Hepatocyte (in vitro differentiated cells): ENCODE measurements at places on chromosomes 6 and 20. TPM values are rescaled to one million over a fixed set of nuclear protein-coding genes. Genes with fewer than 3 reads are reported as not detected.

The DOP1A gene
- 33.6 and 34.5 TPM in 2 replicates for total RNA-seq

GRCh38 chr20:61331543-61331942 is 79.5 kb downstream of the CDH4 start:
- DNase-seq, result peak; percentile 45
- H3K36me3 ChIP-seq, result no peaks in the 10 kb centered on the region
- H3K4me1 ChIP-seq, result no peaks in the 10 kb centered on the region
- H3K27ac ChIP-seq, result no peak overlapping the region
- H3K27me3 ChIP-seq, result peaks cover under 1% of the 10 kb centered on the region
- H3K4me3 ChIP-seq, result no peak overlapping the region

The PAQR8 gene
- 34.0 and 36.9 TPM in 2 replicates for total RNA-seq

The GSTA3 gene
- total RNA-seq, result not detected in 2 replicates

The VSX1 gene
- not detected in 2 replicates for total RNA-seq

The GJA1 gene
- total RNA-seq, result 248 and 266 TPM in 2 replicates

The C6orf15 gene
- not detected in 2 replicates for total RNA-seq

- no peak overlapping the region for H3K27ac ChIP-seq
- no peak for DNase-seq
- H3K4me3 ChIP-seq, result no peak overlapping the region
Observed at GRCh38 chr6:44806656-44807055, 419.1 kb downstream of the CDC5L start.

DNA sequence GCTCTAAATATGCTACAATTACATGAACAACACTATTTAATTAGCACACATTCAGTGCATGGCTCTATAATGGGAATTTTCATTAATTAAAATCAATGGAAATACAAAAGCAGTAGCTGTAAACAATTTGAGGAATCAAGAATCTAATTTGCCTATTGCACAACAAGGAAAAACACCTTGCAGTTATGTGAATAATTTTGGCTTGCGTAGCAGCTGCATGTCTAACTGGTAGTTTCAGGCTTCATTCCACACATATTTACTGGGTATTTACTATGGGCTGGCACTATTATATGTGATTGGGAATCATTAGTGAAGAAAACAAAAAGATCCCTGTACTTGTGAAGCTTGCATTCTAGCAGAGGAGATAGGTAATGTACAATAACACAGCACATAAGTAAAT is 26.4 kb downstream of the KIF6 start:
- H3K36me3 ChIP-seq, result no peaks in the 10 kb centered on the region
- DNase-seq, result no peak
- H3K27me3 ChIP-seq, result no peaks in the 10 kb centered on the region
- H3K4me3 ChIP-seq, result no peak overlapping the region

The OPRL1 gene
- total RNA-seq, result 1.1 and 1.5 TPM in 2 replicates

DNA sequence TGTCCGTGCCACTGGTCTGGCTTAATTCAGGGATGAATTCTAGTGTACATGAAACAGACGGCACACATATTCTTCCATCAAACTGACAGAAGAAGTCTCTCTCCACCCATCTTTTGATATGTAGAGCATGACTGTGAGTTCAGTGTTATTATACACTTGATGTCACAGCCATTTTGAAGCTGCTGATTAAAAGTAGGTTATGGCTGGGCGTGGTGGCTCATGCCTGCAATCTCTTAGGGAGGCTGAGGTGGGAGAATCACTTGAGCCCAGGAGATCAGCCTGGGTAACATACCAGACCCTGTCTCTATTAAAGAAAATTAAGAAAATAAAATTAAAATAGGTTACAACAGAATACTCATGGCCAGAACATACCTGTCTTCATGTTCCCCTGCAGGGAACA is 20.7 kb downstream of the C6orf15 start:
- no peaks in the 10 kb centered on the region for H3K36me3 ChIP-seq
- H3K27ac ChIP-seq, result no peak overlapping the region
- DNase-seq, result no peak
- H3K27me3 ChIP-seq, result no peaks in the 10 kb centered on the region
- peaks cover 8% of the 10 kb centered on the region for H3K4me1 ChIP-seq
- H3K4me3 ChIP-seq, result no peak overlapping the region

The SALL4 gene
- total RNA-seq, result 12.7 and 14.9 TPM in 2 replicates

DNA sequence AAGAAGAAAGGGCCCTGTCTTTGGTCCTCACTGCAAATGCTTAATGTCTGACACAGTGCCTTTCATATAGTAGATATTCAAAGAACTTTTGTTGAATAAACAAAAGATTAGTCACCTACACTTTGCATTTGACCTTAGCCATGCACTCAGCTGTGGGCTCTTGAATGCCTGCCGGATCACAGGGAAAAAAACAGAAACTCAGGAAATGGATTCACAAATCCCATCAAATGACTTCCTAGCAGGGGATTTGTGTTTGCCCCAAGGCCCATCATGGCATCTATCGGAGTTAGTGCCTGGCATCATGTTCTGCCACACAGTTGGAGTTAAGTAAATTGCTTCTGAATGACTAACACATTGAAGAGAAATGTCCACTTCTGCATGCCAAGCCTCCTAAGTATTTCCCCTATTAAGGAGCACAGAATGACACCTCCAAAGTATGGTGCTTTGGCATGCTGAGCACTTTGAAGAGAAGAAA is 72.3 kb upstream of the DST start:
- peak overlapping the region; percentile 80 for H3K27ac ChIP-seq
- no peak overlapping the region for H3K4me3 ChIP-seq
- H3K27me3 ChIP-seq, result no peaks in the 10 kb centered on the region
- peaks cover 22% of the 10 kb centered on the region for H3K4me1 ChIP-seq
- DNase-seq, result no peak

GRCh38 chr6:109465772-109466171 is 10.2 kb upstream of the MICAL1 start:
- DNase-seq, result no peak
- H3K27me3 ChIP-seq, result no peaks in the 10 kb centered on the region
- H3K4me3 ChIP-seq, result no peak overlapping the region
- H3K27ac ChIP-seq, result peak overlapping the region; percentile 67

DNA sequence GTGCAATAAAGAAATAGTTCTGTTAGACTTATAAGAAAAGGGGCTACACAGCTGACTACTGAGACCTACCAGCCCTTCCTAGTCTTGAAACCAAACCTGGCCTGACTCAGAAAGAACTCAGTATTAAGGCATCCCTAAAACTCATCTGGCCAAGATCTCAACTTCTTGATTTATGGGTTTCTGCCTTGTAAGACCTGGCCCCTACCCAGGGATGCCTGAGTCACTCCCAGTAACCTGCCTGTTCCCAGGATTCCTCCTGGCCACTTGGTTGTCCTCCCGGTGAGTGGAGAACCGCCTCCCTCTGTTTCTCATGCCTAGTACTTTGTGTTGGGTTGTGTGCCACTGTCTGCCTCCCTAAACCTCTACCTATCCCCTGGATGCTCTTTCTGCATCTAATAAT is 189.4 kb upstream of the PREP start:
- H3K36me3 ChIP-seq, result no peaks in the 10 kb centered on the region
- H3K27ac ChIP-seq, result no peak overlapping the region
- H3K4me3 ChIP-seq, result no peak overlapping the region
- no peak for DNase-seq
- peaks cover 8% of the 10 kb centered on the region for H3K4me1 ChIP-seq

The C6orf58 gene
- total RNA-seq, result 0.12 TPM in 1 of 2 replicates, not detected in the other

The RBM39 gene
- 334 and 423 TPM in 2 replicates for total RNA-seq

GRCh38 chr6:125020385-125020784 is 58.1 kb downstream of the RNF217 start:
- no peak overlapping the region for H3K27ac ChIP-seq
- H3K36me3 ChIP-seq, result no peaks in the 10 kb centered on the region
- no peaks in the 10 kb centered on the region for H3K4me1 ChIP-seq
- H3K4me3 ChIP-seq, result no peak overlapping the region

The GSTA2 gene
- 402 and 441 TPM in 2 replicates for total RNA-seq

The CALHM6 gene
- 0.83 TPM in 1 of 2 replicates, not detected in the other for total RNA-seq

GRCh38 chr20:41308290-41308711 is 9.2 kb downstream of the ZHX3 start:
- peaks cover 14% of the 10 kb centered on the region for H3K4me1 ChIP-seq
- H3K36me3 ChIP-seq, result no peaks in the 10 kb centered on the region
- peak overlapping the region; percentile 86 for H3K27ac ChIP-seq

- no peak overlapping the region for H3K27ac ChIP-seq
- DNase-seq, result no peak
- H3K4me1 ChIP-seq, result no peaks in the 10 kb centered on the region
- no peaks in the 10 kb centered on the region for H3K27me3 ChIP-seq
Observed at GRCh38 chr6:31386977-31387376, 16.4 kb upstream of the MICA start.

GRCh38 chr6:47009583-47009982 is 32.5 kb downstream of the ADGRF1 start:
- no peak overlapping the region for H3K27ac ChIP-seq
- no peaks in the 10 kb centered on the region for H3K36me3 ChIP-seq
- no peaks in the 10 kb centered on the region for H3K27me3 ChIP-seq
- no peaks in the 10 kb centered on the region for H3K4me1 ChIP-seq
- H3K4me3 ChIP-seq, result no peak overlapping the region

The PXT1 gene
- total RNA-seq, result not detected in 2 replicates

GRCh38 chr6:3431994-3432393 is 24.9 kb downstream of the SLC22A23 start:
- DNase-seq, result no peak
- H3K4me1 ChIP-seq, result no peaks in the 10 kb centered on the region
- H3K4me3 ChIP-seq, result no peak overlapping the region
- H3K36me3 ChIP-seq, result no peaks in the 10 kb centered on the region
- no peaks in the 10 kb centered on the region for H3K27me3 ChIP-seq
- no peak overlapping the region for H3K27ac ChIP-seq

DNA sequence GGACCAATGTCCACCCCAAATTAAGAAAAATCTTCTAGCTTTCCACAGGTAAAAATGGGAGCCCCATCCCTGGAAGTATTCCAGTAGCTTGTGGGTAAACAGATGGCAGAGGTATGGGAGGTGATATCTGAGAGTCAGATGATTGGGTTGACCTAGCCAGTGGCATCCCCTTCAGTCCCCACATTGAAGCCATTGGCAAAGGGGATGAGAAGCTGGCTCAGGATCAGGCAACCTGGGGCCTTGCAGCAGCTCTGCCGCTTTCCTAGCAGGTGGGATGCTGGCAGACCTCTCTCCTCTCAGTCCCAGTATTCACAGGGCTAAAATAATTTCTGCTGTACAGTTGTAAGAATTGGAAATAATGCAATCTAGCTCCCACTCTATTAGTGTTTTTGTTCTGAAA is 108.9 kb upstream of the KCNG1 start:
- no peak for DNase-seq
- no peak overlapping the region for H3K27ac ChIP-seq
- H3K27me3 ChIP-seq, result no peaks in the 10 kb centered on the region

- H3K36me3 ChIP-seq, result no peaks in the 10 kb centered on the region
- H3K4me1 ChIP-seq, result no peaks in the 10 kb centered on the region
- DNase-seq, result no peak
- H3K4me3 ChIP-seq, result no peak overlapping the region
- H3K27me3 ChIP-seq, result no peaks in the 10 kb centered on the region
Observed at GRCh38 chr20:37948956-37949355, 46.0 kb downstream of the VSTM2L start.

DNA sequence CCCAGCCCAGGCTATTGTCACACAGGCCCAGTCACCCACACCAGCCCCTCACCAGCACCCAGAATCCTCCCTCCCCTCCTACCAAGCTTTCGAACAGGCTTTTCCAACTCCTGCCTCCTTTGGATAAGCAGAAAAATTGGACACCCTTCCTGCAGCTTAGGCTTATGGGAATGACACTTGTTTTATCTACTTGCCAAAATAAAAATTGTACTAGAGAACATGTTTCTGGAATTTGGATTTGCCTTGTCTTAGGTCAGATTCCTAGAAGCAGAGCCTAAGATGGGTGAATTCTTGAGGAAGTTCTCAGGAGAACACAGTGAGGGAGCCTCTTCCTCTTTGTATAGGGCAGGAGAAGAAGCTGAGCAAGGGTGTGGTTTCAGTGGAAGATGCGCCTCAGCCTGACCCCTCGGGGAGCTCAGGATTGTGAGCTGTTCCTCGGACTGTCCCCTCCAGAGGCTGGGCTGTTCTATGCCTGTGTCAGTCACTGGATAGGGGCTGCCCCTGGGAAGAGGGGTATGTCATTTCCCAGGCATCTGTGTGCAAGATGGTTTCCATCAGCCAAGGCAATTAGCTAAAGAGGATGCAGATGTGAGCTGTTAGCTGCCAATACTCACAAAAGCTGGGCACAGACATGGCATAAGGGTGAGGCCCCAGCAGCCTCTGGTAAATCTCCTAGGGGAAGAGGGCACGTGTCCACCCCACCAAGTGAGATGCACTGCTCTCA is 33.9 kb downstream of the ITPR3 start:
- no peak for DNase-seq
- H3K27me3 ChIP-seq, result no peaks in the 10 kb centered on the region
- no peak overlapping the region for H3K27ac ChIP-seq
- no peaks in the 10 kb centered on the region for H3K4me1 ChIP-seq
- no peak overlapping the region for H3K4me3 ChIP-seq

- no peaks in the 10 kb centered on the region for H3K4me1 ChIP-seq
- H3K4me3 ChIP-seq, result no peak overlapping the region
- no peak for DNase-seq
- no peaks in the 10 kb centered on the region for H3K27me3 ChIP-seq
- H3K27ac ChIP-seq, result no peak overlapping the region
- H3K36me3 ChIP-seq, result no peaks in the 10 kb centered on the region
Observed at GRCh38 chr6:128097009-128097408, 196.2 kb upstream of the THEMIS start.

The GLYATL3 gene
- 0.64 TPM in 1 of 2 replicates, not detected in the other for total RNA-seq

DNA sequence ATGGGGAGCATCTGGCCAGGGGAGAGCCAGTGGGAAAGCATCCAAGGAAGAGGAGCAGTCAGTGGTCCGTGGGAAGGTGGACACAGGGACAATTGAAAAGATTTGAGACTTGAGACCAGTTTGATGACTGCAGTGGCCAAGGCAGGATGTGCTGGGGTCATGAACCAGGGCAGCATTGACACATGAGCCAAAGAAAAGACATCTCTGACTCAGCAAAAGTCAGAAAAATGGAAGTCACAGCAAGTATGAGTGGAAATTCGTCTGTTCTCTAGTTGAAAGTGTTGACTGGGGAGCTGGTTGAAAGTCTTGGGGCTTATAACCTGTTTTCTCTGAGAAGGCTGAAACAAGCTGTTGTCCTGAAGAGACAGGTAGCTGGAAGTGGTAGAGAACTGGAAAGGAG is 31.3 kb downstream of the RAB22A start:
- no peaks in the 10 kb centered on the region for H3K36me3 ChIP-seq
- no peak overlapping the region for H3K4me3 ChIP-seq
- DNase-seq, result no peak
- no peaks in the 10 kb centered on the region for H3K4me1 ChIP-seq

The SIM1 gene
- 0.20 and 0.30 TPM in 2 replicates for total RNA-seq

- H3K27ac ChIP-seq, result peak overlapping the region; percentile 86
- no peak for DNase-seq
- peaks cover 33% of the 10 kb centered on the region for H3K4me1 ChIP-seq
- H3K27me3 ChIP-seq, result no peaks in the 10 kb centered on the region
Observed at GRCh38 chr20:34527016-34527415, 10.8 kb downstream of the DYNLRB1 start.

The HLA-DOB gene
- not detected in 2 replicates for total RNA-seq
